ENCODE measurements at places on chromosomes 6 and 20. TPM values are rescaled to one million over a fixed set of nuclear protein-coding genes. Genes with fewer than 3 reads are reported as not detected.

TINAG gene
- 0.14 TPM for total RNA-seq

BPIFB2 gene
- total RNA-seq: not detected

LPA gene
- total RNA-seq: 0.21 TPM

EMILIN3 gene
- 0.51 TPM for total RNA-seq

FBXL4 gene
- total RNA-seq: 6.4 TPM

Data from A549 treated with dexamethasone at 1 μM for 4 hours (cell line).